ENCODE measurements at places on chromosomes 5 and 9. TPM values are rescaled to one million over a fixed set of nuclear protein-coding genes. Genes with fewer than 3 reads are reported as not detected.

SLC46A2 gene
- not detected for total RNA-seq

TLX3 gene
- total RNA-seq: not detected

DBH gene
- total RNA-seq: not detected

BAAT gene
- total RNA-seq: not detected

KCNMB1 gene
- 60.4 TPM for total RNA-seq

GHR gene
- total RNA-seq: 6.8 TPM

RNF183 gene
- not detected for total RNA-seq

BARX1 gene
- total RNA-seq: 168 TPM

BTNL8 gene
- total RNA-seq: not detected

ACOT12 gene
- not detected for total RNA-seq

SPINK6 gene
- not detected for total RNA-seq

CDKN2A gene
- not detected for total RNA-seq

PLPPR1 gene
- not detected for total RNA-seq

INSYN2B gene
- total RNA-seq: not detected

TAF11L5 gene
- not detected for total RNA-seq

NACC2 gene
- total RNA-seq: 209 TPM

CMYA5 gene
- 3.2 TPM for total RNA-seq

DOLK gene
- total RNA-seq: 9.8 TPM

CAMSAP1 gene
- total RNA-seq: 27.5 TPM

HAPLN1 gene
- 1.1 TPM for total RNA-seq

TAF1L gene
- total RNA-seq: not detected

PDCD1LG2 gene
- 0.47 TPM for total RNA-seq

FOXD4 gene
- 0.89 TPM for total RNA-seq

LAMC3 gene
- total RNA-seq: under 0.01 TPM

GRK6 gene
- total RNA-seq: 34.8 TPM

LCN9 gene
- not detected for total RNA-seq

RARS1 gene
- 51.3 TPM for total RNA-seq

FBXL7 gene
- 22.1 TPM for total RNA-seq

PCDHGA12 gene
- 9.8 TPM for total RNA-seq

MED10 gene
- 36.2 TPM for total RNA-seq

TOR4A gene
- 6.9 TPM for total RNA-seq

NR5A1 gene
- total RNA-seq: not detected

NLN gene
- total RNA-seq: 6.5 TPM

IRGM gene
- total RNA-seq: not detected

NR6A1 gene
- 0.40 TPM for total RNA-seq

SHISAL2B gene
- total RNA-seq: not detected

IFNA21 gene
- total RNA-seq: not detected

C5orf58 gene
- not detected for total RNA-seq

OTP gene
- total RNA-seq: not detected

SYNPO gene
- total RNA-seq: 35.9 TPM

LCN12 gene
- total RNA-seq: not detected
